ENCODE measurements at places on chromosomes 7 and 10.

DNA sequence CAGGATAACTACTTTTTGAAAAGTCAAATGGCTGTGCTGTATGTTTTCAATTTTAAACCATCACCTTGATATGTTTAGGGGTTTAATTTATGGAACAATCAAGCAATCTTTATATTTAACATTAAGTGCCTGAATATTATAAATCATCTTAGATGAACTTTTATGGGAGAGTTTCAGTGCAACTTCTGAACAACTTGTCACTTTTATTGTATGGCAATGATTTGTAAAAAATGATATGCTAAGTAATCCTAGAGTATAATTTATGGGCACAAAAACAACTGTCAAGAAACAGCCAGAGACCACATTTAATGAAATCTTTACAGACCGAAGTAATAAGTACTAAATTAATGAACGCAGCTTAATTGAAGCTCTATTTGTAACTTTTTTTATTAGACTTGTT, 498.9 kb downstream of the PARD3 start:
- no peak for DNase-seq

- no peak for DNase-seq
These were observed 7.3 kb downstream of the UNCX start for GRCh38 chr7:1239803-1240516.

DNA sequence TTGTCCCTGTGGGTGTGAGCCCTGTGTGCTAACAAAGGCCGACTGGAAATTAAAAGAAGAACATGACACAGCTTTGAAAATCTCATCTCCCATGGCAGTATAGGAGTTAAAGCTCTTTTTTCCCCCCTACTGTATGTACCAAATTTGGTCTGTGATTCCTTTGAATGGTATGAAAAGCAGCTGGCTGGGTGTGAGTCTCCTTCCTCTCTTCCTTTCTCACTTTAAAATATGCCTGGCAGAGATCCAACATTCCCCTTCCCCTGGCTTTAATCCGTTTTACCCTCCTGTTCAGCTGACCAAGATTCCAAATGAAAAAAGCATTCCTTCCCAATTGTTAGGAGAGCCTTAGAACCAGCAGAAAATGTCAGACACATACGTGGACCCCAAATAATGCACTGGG, 225.0 kb upstream of the CELF2 start:
- DNase-seq: no peak

GRCh38 chr7:132622081-132622480, 45.8 kb upstream of the PLXNA4 start:
- DNase-seq: no peak

DNA sequence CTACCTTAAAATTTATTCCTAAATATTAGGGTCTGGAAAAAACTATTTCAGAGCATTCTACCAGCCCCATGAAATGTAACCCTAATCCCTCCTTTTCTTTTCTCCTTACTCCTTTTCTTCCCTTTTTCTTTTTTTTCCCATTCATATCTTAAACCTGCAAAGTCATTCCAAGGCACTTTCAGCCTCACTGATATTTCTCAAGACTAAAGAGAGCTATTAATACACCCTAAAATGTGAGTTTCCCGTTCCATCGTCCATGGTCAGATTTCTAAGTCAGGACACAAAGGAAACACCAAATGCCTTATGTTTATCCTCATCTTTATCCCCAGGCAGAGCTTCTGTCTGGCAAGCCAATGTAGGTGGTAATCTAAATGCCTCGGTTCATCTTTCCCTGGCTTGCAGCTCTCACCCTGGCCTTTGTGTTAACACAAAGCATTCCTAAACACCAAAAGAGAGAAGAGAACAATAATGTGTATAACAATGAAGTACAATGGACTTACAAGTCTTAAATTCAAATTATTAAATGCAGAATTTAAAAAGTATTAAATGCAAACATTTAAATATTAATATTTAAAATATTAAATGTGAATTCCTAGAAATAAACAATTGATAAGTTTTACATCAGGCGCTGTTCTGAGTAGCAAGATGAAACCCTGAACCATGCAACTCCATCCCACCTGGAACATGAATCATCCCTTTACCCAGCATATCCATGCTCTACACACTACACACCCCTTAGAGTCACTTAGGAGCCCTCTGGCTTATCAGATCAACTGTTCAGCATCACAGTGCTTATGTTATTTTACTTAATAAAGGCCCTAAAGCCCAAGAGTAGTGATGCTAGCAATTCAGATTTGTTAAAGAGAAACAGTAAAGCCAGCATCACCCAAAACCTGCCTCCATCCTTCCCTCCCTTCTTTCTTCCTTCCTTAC, 26.8 kb downstream of the MICU1 start:
- no peak for DNase-seq

DNA sequence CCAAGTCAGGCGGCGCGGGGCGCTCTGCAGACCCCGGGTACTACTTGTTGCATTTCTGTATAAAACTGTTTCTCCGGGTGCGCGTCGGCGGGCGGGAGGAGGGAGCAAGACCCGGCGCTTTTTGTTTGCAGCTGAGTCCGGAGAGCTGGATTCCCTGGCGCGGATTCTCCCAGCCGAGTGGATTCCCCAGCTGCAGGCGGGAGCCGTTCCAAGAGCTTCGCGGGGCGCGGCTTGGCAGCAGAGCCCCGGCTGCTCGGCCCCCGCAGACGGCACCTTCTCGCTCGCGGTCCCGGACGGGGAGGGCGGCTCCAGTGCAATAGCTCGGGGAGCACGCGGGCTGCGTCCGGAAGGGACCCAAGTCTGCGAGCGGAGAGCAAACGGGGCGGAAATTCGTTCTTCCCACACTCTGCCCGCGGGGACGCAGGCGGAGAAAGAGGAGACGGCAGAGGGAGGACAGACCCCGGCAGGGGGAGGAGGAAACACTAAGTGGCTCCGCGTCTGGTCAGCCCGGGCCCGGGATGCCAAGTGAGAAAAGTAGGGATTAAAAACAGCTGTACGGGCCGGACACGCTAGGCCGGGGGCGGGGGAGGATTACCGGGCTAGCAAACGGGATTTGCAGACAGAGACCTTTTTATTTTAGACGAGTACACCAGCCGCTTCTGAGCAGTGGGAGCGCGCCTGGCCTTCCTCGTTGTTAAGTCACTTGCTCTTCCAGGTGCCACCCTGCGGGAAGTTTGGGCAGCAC, at the start of gene TRIL:
Gene TRIL (minus strand): TSS at position 96 of the 745 bp plus-strand sequence. CDS start 284 bp downstream, outside the sequence.
- DNase-seq: peak; percentile 92

DNA sequence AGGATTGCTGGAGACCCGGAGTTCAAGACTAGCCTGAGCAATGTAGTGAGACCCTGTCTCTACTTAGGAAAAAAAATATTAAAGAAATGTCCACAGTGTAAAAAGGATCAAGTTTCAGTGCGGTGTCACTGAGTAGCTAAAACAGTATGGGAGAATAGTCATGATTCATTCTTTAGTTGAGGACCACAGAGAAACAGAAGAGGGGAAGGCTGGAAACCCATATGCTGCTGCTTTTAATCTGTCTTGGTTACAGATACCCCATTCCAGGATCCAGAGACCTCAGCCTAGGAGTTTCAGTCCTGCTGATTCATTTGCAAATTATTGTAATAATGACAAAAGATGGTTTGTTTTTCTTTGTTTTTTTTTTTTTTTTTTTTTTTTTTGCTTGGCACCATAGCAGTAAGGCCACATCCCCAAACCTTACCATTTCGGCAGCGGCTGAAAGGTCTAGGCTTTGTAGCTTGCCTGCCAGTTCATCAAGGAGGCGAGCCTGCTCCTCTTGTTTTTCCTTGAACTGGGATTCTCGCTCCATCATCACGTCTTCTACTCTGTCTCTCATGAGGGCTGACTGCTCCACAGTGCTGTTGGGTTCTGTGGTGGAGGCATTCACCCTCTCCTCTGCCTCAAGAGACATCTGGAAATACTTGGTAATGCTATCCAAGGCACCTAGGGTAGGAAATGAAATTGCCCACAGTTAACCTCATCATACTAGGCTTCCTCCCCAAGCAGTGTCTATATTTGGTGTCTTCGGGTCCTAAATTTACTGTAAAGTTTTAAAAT, 44.2 kb downstream of the DLD start:
- no peak for DNase-seq

GRCh38 chr10:128751284-128751683, 625.1 kb upstream of the MKI67 start:
- DNase-seq: peak; percentile 59

DNA sequence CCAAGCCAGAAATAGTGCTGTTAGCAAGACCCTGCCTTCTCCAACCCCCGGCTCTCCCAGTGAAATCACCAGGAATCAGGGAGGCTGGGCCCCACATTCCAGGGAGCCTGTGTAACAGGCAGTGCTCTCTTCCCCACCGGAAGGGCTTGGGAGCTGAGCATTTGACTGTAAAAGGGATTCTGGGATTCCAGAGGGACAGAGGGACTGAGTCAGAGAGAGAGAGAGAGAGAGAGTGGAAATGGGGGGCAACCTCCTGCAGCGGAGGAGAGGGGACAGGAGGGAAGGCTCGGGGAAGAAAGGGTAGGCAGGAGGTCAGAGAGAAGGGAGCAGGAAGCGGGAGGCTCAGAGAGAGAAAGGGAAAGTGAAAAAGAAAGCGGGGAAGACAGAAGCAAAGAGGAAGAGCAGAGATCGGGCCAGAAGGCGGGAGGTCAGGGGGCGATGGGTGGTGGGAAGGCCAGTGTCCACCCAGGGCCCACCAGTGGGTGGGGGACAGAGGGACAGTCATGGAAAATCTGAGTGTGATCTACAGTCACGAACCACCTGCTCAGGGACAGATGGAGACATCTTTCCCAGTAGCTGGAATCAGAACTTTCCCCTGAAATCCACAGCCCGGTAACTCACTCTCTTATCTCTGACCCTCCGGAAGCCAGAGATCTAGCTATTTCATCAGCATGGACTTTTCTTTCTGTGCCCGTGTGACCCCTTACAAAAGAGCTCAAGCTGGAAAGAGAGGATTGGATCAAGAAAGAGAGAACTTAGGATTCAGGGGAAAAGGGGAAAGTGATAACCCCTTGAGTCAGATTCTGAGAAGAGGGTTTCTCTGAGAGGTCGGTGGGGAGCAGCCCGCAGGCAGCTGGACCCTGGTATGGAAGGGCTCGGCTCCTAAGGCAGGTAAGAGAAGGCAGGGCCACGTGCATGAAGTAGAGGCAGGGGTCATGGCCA, 4.6 kb upstream of the SERPINE1 start:
- peak; percentile 94 for DNase-seq

DNA sequence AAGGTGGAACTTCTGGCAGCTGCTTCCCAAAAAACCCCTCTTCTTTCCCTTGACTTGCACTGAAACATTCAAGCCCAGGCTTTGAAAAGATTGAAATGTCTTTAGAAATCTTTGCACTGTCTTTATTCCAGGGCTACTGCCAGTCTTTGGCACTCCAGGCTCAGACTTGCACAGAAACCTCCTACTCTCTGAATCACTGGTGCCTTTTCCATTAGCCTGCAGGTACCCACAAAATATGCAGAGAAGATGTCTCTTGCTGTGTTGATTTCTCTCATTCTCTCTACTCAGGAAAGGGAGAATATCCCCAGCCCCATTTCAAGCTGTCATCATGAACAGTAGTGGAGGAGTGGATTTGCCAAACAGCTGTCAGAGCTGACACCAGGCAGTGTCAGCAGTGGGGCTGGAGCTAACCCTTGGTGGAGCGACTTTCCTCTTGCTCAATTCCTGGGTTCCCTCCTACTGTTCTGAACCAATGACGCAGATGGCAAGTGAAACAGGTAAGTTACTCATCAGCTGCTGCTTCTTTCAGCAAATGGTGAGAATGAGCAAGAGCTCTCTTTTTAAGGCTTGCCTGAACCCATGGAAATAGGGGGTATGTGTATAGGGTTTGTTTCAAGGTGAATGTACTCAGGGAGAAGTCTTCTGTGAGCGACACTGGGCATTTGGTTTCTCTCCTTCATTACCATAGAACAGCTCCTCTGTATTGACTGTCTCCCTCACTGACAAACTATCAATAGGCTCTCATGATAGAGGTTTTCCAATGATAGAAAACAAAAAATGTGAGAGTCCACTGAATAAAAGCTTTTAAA, 362.4 kb downstream of the ADRA2A start:
- no peak for DNase-seq
